Activated CD4-positive, alpha-beta T cell treated with anti-CD3 and anti-CD28 coated beads, Interleukin-2, Interleukin-4, amounts not matched to agents 100 ng/mL and 50 ng/mL, durations not matched to agents 16 hours and 8 hours (primary cell): ENCODE measurements at places on chromosomes 11 and 22.

GRCh38 chr11:104602643-104603042 lies 295.6 kb downstream of the CASP12 start:
- no peak for DNase-seq

- no peak for DNase-seq
Measured at GRCh38 chr11:73566977-73567755, 30.7 kb downstream of the FAM168A start.

GRCh38 chr11:123491241-123491640 lies 61.2 kb downstream of the GRAMD1B start:
- no peak for DNase-seq

DNA sequence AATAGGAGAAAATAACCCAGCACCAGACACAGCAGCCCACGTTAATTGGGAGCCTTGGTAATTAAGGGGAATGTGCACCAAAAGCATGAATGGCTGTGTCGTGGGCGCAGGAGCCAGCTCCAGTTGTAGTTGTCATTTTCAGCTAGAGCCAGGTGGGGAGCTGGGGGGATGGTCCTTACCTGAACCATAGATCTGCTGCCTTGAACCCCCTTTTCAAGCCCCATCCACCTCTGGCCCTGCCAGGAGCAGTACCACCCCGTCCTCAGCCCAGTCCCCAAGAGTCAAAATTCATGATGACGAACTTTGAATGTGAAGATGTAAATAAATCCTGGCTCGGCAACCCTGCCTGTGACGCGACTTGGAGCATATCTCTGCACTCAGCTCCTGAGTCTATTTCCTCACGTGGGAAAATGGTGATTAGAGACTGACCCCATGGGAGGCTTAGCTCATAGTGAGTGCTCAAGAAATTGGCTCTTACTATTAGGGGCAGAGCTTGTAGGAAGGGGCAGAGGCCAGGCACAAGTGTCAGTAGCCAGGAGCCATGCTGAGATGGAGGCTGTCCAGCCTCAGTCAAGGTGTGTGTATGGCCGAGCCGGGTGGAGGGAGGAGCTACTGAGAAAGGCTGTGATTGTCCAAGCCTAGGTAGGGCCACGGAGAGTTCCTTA lies 794 bp upstream of the FXYD6 start:
- DNase-seq, result no peak

- DNase-seq, result no peak
Measured at GRCh38 chr11:120510406-120511115, 987 bp upstream of the GRIK4 start.

GRCh38 chr11:124658501-124658900 lies 15.0 kb downstream of the SIAE start:
- no peak for DNase-seq

DNA sequence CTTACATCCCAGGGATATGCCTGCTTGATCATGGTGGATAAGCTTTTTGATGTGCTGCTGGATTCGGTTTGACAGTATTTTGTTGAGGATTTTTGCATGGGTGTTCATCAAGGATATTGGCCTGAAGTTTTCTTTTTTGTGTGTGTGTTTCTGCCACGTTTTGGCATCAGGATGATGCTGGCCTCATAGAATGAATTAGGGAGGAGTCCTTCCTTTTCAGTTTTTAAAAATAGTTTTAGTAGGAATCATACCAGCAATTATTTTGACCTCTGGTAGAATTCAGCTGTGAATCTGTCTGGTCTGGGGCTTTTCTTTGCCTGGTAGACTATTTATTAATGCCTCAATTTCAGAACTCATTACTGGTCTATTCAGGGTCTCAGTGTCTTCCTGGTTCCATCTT lies 362.4 kb downstream of the JRKL start:
- no peak for DNase-seq

- no peak for DNase-seq
Measured at GRCh38 chr11:67307545-67308001, 4.2 kb downstream of the SSH3 start.

DNA sequence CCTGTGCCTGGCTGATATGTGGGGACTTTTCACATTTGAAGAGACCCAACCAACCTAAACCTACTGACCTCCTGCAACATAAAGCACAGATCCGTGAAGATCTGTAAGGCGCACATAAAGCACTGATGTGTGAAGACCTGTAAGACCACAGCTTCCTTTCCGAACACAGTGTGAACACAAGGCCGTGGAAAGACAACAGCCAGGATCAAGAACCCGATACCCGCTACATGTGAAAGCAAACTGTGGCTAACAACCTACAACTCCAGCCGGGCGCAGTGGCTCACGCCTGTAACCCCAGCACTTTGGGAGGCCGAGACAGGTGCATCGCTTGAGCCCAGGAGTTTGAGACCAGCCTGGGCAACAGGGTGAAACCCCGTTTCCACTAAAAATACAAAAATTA lies 17.6 kb upstream of the PPFIA1 start:
- DNase-seq, result no peak

GRCh38 chr11:15807827-15808226 lies 548.5 kb downstream of the SOX6 start:
- no peak for DNase-seq

- no peak for DNase-seq
Measured at GRCh38 chr11:76156971-76157427, 49.3 kb downstream of the WNT11 start.

- peak; percentile 74 for DNase-seq
Measured at GRCh38 chr11:46315033-46315738, 32.1 kb upstream of the DGKZ start.

GRCh38 chr11:128889657-128890213 lies 1.4 kb upstream of the KCNJ5 start:
- no peak for DNase-seq

- no peak for DNase-seq
Measured at GRCh38 chr11:96470521-96470920, 80.7 kb downstream of the JRKL start.

GRCh38 chr11:33664166-33664565 lies 36.5 kb downstream of the C11orf91 start:
- DNase-seq, result no peak

- DNase-seq, result peak; percentile 68
Measured at GRCh38 chr11:76807206-76807875, 24.2 kb downstream of the TSKU start.

DNA sequence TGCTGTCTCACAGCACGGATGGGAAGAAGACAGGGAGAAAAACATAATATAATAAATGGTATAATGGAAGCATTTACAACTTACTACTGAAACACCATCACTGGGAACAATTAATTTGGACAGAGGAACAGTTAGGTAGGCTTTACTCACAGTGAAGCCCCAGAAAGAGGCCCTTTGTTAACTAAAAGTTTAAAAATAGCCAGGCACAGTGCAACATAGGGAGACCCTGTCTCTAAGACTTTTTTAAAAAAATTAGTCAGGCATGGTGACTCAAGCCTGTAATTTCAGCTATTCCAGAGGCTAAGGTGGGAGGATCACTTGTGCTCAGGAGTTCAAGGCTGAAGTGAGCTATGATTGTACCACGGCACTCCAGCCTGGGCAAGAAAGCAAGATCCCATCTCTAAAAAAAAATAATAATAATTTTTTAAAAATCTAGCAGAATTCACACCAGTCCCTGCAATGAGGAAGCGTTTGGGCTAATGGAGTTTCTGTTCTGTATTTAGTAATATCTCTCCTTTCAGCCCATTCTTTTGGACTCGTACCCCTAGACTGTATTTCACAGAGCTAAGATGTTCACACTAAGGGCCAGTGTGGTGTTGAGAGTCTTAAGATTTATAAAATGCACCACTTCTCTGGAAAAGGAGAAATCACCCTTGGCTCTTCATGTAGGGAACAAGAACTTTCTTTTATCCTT lies 275.5 kb downstream of the SOX6 start:
- DNase-seq, result no peak
